Daoy (cell line): ENCODE measurements at places on chromosomes 6 and 20. TPM values are rescaled to one million over a fixed set of nuclear protein-coding genes. Genes with fewer than 3 reads are reported as not detected.
A peak's percentile ranks its signal among the peaks of the same experiment; 100 is the strongest.

PLA2G7 gene
- total RNA-seq, result not detected in 2 replicates

GRCh38 chr20:63230800-63231268 lies 4.9 kb upstream of the BIRC7 start:
- DNase-seq, result no peak

- peak; percentile 42 for DNase-seq
Measured at GRCh38 chr6:109008537-109009235, 86.0 kb downstream of the SESN1 start.

DNA sequence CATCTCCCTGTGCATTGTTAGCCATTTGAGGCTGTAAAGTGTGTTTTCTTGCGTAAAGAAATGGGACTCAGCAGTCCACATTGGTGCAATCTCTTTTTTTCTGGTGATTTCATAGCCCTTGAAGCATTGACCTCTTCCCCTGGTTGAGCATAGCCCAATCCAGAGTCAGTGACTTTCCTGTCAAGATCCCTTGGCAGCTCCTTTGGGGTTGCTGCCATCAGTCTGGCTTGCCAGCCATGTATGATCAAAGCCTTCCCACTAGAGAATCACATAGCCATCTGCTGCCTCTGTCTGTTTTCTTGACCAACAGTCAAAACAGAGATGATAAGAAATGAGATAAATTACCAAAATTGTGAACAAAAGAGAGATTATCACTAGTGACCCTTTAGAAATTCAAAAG lies 19.6 kb downstream of the HLA-A start:
- no peak for DNase-seq

- DNase-seq, result no peak
Measured at GRCh38 chr6:86848986-86849385, 88.3 kb upstream of the HTR1E start.

SLC26A8 gene
- total RNA-seq, result not detected in 2 replicates

- no peak for DNase-seq
Measured at GRCh38 chr6:32609391-32609730, 19.7 kb upstream of the HLA-DRB1 start.

RBM24 gene
- 7.9 and 12.5 TPM in 2 replicates for total RNA-seq

- peak; percentile 66 for DNase-seq
Measured at GRCh38 chr6:126063512-126064146, 77.3 kb downstream of the TRMT11 start.

GRCh38 chr20:62051144-62051543 lies 14.5 kb downstream of the TAF4 start:
- DNase-seq, result no peak

CCM2L gene
- 1.0 and 2.1 TPM in 2 replicates for total RNA-seq

- DNase-seq, result no peak
Measured at GRCh38 chr6:110114004-110114403, 65.5 kb downstream of the WASF1 start.

EPB41L1 gene
- 2.2 and 8.5 TPM in 2 replicates for total RNA-seq

DNA sequence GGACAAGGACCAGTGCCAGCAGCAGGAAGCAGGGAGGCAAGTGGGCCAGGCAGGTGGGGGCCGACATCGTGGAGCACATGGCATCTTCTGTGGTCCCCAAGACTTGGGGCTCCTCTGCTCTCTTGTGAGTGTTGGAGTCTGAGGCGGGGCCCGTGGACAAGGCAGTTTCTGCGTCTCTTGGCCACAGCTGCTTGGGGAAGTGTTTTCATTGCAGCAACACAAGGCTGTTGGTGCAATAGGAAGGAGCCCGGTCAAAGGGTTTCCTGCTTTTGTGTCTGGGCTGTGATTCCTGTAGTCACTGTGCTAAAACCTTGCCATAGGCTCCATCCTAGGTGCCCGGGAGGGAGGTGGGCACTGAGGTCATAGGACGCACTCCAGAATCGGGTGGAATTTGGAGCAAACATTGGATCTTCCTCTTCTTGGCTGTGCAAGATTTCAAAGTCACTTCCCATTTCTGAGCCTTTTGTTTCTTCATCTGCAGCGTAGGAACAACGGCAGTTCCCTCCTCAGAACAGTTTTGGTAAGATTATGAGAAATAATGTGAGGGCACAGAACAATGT lies at the start of gene SIRPB2:
Gene SIRPB2, minus strand, starts transcription at position 140 of the 560 bp plus-strand sequence. Its CDS starts 61 bp downstream, at position 79.
- DNase-seq, result no peak

GRCh38 chr20:34829191-34829590 lies 3.7 kb upstream of the NCOA6 start:
- no peak for DNase-seq

LHFPL5 gene
- total RNA-seq, result not detected in 2 replicates

- DNase-seq, result peak; percentile 73
Measured at GRCh38 chr6:158854214-158855101, 35.3 kb upstream of the EZR start.

DNA sequence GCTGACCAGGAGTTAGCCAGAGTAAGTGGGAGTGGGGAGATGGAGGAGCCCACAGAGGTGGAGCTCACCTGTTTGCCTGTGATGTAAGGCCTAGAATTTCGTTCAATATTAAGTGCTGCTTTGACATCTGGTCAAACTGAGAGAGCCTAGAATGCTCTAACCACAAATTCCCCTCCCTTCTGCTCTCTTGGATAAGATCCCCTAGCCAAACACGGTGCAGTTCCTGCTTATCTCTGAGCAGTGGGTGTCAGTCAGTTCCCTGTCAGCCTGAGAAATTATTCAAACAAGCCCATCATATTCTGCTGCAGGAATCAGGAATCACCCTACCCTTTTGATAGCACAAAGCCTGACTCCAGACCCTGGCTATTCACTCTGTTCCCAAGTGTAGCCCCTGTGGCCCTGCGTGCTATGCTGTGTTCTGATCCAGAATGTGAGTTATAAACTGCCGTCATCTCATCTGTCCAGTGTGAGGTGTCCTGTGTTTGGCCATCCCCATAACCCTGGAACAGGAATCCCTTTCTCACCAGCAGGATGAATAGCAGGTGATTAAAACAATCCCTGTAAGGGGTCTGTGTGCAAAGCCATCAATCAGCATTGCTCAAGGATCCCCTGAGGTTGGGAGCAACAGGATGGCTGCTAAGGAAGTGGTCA lies 31.8 kb upstream of the ZNF133 start:
- DNase-seq, result no peak

TBC1D22B gene
- 6.1 and 7.7 TPM in 2 replicates for total RNA-seq

- DNase-seq, result no peak
Measured at GRCh38 chr6:16676376-16676775, 84.9 kb downstream of the ATXN1 start.

DNA sequence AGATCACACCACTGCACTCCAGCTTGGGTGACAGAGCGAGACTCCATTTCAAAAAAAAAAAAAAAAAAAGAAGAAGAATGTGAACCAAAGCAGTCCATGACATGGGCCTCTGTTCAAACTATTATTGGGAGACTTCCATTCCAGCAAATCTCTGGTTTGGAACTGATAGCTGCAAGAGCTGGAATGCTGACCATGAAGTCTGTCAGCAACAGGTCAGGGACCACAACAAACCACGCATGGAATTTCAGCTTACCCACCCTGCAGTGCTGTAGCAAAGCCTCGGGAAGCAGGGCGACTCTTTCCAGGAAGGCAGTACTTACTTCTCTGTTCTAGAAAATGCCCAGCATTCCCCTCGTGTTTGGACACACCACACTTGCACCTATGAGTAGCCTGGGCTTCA lies 34.1 kb upstream of the TBC1D7 start:
- DNase-seq, result no peak

DNA sequence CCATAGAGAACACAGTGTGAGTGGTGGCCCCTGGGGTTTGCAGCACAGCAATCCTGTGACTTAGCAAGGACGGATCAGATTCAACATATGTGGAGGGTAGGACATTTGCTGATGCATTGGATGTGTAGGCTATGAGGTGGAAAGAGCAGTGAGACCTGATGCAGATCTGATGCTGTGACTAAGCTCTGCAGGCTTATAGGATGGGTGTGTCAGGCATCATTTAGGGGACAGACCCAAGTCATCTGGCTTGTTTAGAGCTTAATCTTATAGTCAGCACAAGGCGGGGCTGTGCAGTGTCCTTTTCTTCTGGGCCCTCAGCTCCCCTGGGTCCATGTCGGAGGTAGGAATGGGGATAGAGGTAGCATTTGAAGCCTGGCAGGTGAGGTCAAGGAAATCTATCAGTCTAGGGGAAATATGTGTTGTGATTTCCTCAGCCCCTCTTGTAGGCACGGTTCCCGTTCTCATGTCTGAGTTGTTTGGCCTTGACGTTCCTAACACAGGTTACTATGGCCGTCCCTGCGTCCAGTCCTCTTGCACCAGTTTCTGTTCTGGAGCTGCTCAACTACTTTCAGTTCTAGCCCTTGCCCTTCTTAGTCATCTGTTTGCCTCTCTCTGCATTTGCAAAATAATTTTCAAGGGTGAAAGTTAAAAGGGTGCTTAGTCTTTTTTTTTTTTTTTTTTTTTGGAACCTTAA lies 15.6 kb upstream of the MAPRE1 start:
- DNase-seq, result no peak
